ENCODE measurements at places on chromosomes 1 and 21.

GRCh38 chr1:80896781-80897356, 903.9 kb upstream of the ADGRL2 start:
- no peak for DNase-seq

GRCh38 chr1:197955486-197956394, 38.6 kb downstream of the LHX9 start:
- DNase-seq = no peak

DNA sequence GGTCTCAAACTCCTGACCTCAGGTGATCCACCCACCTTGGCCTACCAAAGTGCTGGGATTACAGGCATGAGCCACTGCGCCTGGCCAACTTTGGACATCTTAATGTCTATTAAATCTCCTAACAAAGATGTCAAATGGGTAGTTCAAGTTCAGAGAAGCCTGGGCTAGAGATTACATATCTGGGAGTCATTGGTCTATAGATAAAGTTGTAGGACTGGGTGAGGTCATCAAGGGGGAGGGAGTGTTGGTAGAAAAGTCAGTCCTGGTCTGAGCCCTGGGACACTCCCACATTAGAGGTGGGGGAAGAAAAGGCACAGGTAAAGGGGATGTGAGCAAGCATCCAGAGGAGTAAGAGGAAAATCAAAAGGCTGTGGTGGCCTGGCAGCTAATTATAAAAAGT, 6.6 kb downstream of the UBIAD1 start:
- DNase-seq = no peak

DNA sequence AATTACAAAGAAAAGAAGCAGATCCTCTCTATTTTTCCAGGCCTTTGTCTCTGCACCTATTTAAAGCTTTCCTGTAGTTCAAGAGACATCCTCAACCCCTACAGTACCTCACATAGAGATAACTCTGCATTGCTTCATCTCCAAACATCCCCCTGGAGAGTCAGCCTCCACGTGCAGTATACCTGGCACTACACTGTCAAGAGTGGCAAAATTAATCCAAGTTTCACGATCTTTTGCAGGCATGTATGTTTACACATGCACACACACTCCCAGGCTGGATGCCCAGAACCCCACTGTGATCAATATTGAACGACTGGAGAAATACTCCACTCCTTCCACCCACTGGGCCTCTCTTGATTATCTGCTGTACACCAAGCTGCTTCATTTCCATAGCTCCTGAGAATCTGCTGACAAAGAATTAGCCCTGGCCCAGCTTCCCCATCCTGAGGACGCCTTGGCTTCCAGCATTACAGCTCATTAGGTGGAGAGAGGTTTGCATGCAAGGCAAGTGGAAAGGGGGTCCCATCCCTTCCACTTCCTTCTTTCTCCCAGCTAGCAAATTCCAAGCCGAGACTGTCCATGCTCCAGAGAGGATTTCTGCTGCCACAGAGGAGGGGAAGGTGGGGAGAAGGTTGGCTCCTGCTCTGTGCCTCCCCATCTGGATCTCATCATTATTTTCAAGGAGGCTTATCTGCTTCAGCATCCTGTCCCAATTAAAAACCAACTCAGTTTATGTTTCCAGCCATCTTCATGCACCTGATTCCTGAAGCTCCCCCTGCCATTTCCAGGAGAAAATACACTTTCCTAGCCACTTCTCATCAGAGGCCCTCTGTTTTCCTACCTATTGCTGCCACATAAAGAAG, 66.5 kb upstream of the GOLT1A start:
- no peak for DNase-seq

DNA sequence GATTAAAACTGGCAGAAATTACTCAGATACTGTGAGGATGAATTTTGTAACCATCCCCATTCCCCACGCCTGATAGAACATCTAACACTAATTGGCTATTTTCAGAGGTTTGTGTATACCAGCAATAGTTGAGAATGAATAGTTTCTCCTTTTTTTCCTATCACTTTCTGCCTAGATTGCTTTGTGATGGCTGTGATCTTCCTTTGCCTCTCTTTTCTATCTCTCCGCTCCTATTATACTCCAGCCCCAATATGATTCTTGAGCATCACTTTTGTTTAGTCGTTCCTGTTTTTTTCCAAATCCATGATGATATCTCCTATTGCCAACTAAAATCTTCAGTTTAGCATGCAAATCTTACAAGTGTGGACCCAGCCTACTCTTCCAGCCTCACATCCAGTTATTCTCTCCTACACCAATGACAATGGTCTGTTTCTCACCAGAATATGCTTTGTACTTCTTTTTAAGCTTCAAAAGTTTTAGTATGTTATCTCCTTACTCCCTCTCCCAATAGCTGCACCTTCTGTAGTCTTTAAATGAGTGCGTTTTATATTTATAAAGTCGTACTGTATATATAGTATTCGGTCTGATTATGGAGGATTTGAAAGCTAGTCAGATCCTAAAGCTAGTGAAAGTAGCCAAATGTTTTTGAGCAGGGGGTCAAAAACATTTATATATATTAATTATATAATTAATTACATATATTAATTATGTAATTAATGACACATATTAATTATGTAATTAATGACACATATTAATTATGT, 25.2 kb downstream of the MAGI3 start:
- no peak for DNase-seq

- no peak for DNase-seq
Observed at GRCh38 chr1:8197493-8198282, 120.2 kb upstream of the SLC45A1 start.

DNA sequence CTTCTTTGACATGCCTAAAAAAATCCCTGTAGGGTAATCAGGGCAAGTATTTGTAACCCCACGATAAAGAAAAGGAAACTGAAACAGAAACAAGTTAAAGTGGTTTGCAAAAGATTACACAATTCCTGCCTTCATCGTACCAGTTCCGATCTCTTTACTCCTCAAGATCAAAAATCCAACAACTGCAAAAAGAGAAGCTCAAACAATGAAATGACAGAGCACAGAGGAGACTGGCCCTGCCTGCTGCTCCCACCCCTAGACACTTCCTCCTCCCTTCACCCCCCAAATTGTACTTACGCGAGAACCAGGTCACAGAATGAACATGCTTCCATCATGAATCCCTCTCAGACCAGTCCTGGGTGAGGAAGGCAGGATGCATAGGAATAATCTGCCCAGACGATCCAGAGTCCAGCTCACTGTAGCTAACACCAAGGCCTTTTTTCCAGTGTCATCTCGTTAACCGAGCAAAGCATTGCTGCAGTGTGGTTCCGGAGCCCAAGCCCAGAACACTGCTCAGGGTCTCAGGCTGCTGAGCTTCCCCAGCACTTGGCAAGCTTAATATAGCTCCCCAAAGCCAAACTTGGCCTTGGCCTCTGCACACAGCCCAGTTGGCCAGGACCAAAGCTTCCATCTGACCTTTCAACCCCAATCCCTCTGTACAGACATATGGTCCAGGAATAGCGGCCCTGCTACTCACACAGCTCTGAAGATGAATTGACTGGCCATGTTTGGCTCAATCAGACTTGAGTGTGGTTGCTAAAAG, 20.3 kb downstream of the RXRG start:
- DNase-seq = no peak

- no peak for DNase-seq
Observed at GRCh38 chr1:234774971-234775370, 165.0 kb upstream of the IRF2BP2 start.

DNA sequence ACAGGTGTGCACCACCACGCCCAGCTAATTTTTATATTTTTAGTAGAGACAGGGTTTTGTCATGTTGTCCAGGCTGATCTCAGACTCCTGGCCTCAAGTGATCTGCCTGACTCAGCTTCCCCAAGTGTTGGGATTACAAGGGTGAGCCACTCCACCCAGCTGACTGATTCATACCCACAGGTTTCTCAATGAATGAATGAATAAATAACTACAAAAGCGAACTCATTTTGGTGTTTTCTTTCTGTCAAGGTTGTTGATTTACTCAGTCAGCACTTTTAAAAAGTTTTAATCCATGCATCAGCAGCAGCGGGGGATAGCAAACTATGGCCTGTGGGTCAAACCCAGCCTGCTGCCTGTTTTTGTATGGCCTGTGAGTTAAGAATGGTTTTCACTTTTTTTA, 217.5 kb downstream of the FAF1 start:
- no peak for DNase-seq

DNA sequence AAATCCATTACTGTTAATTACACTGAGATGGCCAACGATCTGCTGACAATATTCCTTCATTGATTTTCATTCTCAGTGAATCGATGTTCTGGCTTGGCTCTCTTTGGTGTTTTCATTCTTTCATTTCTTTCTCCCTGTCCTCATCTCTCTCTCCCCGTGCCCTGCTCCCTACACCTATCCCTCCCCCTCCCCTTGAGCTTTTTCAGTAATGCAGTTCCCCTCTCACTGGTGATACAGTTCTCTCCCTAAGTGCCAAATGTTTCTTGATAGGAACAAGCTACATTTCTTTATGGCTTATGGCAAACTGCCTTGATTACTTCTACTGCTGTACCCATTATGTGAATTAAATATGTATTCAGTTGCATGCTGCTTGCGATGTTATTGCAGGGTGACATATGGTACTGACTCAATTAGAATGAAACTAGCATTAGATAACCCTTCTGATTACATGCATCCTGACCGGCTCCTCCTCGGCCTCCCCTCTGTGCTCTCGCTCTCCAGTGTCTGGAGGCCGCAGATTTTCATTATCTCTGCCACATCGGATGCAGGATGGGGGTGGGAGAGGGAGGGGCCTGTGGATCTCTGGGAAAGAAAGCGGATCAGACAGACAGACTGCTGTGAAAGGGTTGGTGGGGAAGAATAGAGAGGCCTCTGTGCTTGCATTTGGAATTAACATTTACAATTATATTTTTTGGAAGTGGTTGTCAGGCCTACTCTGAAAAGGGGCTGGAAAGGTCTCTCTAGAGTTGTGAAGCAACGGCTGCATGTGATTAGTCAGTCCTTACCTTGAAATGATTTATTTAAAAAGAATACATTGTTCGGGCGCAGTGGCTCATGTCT, 130.9 kb downstream of the PBX1 start:
- DNase-seq = no peak

GRCh38 chr1:82466416-82466815, 665.7 kb downstream of the ADGRL2 start:
- no peak for DNase-seq

GRCh38 chr1:233605205-233605604, 8.7 kb upstream of the KCNK1 start:
- no peak for DNase-seq

DNA sequence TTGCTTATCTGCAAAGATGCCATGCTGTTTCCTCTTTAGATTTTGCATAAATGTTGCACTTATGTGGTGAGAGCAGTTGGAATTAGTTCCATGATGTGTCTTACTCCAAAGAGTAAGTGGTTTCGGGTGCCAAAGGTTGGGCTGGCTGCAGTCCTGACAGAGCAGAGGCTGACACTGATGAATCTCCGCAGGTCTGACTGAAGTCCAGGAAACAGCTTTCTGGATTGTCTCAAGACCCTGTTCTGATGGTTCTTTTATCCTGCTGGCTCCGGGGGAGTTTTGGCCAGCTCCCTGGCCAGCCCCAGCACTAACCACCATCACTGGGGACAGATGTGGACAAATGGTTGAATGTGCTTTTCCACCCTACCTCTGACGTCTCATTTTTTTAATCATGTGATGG, 207.2 kb upstream of the KIAA0040 start:
- no peak for DNase-seq

GRCh38 chr1:33097137-33097611, 16.2 kb downstream of the AZIN2 start:
- no peak for DNase-seq

- no peak for DNase-seq
Observed at GRCh38 chr1:5965586-5966131, 26.6 kb downstream of the NPHP4 start.

- DNase-seq = no peak
Observed at GRCh38 chr1:88876573-88877365, 14.6 kb downstream of the GTF2B start.
